Activated CD8-positive, alpha-beta T cell treated with anti-CD3 and anti-CD28 coated beads, Interleukin-2, amount 10 ng/mL, durations not matched to agents 7 days and 5 days (primary cell): ENCODE measurements at places on chromosomes 4 and X.

DNA sequence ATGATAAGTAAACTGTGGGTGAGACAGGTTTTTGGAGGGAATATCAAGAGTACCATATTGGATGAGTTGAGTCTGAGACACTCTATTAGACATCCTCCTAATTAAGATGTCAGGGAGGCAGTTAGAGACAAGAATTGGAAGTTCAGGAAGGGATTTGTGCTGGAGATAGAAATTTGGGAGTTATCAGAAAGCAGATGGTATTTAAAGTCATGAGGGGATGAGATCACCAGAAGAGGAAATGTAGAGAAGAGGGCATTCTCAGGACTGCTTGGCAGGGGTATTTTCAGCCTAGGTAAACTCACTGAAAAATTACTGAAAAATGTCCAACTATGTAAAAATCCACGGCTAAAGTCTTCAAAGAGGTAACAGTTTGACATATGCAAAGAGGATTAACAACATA lies 161.6 kb upstream of the PGRMC2 start:
- no peak for DNase-seq

GRCh38 chr4:99614491-99614890 lies 39.9 kb downstream of the MTTP start:
- no peak for DNase-seq

- DNase-seq = no peak
Observed at GRCh38 chr4:84892950-84893349, 73.5 kb downstream of the WDFY3 start.

DNA sequence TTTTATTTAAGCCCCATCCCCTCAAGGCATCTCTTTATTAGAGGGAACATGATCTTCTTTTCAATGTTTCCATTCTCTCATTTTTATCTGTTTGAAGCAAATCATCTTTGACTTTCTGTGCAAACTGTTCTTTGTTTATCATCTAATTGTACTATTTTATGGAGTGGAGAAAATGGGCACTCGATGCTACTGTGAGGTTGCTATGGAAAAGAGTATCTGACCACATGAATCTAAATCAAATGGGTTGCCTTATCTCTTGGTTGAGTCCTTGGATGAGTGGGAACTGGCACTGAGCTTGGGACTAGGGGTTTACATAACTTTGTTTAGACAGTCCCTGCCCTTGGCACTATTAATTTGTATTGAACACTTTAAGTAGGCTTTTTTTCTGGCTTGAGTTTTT lies 9.1 kb downstream of the OCRL start:
- no peak for DNase-seq

- no peak for DNase-seq
Observed at GRCh38 chr4:62670514-62670913, 1470.4 kb downstream of the ADGRL3 start.

- no peak for DNase-seq
Observed at GRCh38 chrX:67730296-67730695, 186.5 kb downstream of the AR start.

DNA sequence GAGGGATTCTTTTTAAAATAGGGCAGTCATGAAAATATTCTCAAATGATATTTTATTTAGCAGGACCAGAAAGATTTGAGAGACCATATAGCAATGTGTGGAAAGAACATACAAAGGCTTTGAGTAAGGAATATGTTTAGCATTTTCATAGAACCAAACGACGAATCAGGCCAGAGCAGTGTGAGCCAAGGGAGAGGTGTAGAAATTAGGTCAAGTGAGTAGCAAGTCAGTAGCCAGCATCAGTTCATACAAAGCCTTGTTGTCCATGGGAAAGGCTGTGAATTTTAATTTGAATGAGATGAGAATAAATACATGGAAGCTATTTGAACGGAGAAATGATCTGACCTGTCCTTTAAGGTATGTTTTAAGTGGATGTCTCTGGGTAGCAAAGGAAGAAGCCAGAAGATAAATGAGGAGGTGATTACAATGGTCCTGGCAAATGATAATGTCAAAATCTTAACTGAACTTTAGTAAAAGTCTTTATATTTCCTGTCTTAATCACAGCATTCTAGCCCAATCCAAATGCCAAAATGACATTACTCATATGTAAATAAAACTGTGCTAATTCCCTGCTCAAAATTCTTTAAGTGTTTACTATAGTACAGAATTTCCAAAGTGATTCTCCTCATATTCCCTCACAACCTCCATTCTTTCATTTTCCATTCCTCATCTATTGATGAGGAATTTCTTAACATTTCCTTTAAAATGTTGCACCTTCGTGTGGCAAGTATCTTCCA lies 155.7 kb upstream of the SLIT2 start:
- no peak for DNase-seq

DNA sequence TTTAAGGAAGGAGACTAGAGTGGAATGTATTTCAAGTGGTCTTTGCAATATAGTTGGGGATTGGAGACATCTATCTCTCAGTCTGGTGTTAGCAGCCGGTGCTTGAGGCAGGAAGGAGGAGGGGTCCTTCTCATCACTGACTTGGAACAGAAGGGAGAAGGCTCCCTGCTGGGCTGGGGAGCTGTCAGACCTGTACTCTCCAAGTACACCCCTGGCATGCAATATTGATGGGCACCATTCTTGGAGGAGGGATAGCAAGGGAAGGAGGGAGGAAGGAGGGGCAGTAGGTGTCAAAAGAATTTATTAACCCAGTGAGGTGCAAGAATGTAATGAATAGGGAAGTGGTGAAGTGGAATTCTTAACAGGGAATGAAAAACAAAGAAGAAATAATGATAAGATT lies 338.8 kb downstream of the UNC5C start:
- DNase-seq = no peak
